ENCODE measurements at places on chromosomes 5 and 9.

DNA sequence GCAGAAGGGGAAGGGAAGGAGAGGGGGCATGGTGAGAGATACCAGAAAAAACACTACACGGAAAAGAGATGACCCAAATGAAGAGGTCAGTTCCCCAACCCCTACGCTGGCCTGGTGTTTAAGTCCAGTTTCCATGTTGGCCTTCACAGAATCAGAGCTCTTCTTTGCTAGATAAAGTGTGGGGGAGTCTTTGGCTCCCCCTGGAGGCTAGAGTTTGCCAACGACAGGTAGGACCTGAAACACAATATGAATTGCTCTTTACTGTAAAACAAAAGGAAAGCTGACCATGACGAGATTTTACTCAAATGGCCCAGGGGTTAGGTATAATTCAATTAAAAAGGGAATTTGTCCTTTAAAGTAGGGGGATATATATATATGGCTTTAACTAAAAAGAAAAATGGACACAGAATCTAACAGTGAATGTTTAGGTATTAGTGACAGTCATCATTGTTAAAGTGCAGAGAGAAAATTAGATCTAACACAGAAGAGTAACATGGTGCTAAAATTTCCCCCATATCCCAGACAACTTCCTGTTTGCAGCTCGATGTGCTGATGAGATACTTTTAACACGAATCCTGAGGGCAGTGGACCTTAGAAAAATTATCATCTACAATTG is 92.0 kb downstream of the SV2C start:
- peak; percentile 51 for DNase-seq

GRCh38 chr5:91381774-91382359 is 1.2 kb downstream of the ARRDC3 start:
- DNase-seq, result peak; percentile 69

GRCh38 chr5:6435356-6435755 is 13.3 kb upstream of the UBE2QL1 start:
- DNase-seq, result no peak

- no peak for DNase-seq
Observed at GRCh38 chr5:148574167-148574566, 80.2 kb downstream of the HTR4 start.

GRCh38 chr5:132808448-132808847 is 4.7 kb upstream of the SOWAHA start:
- no peak for DNase-seq

DNA sequence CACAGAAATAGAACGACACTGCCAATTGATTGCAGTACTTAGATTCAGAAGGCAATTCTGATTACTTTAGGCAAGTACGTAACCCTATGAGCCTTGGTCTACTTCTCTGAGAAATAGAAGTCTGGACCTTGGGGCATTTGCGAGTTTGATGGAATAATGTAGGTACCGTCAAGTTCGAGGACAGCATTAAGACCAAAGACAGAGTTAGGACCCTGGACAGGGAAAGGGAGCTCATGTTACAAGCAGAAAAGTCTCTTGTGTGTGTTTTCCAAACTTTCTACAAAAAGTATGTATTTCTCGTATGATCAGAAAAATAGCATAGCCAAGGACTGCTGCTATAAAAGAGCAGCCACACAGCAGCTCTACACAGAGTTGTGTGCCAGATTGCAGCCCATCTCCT is 20.1 kb downstream of the CCDC180 start:
- no peak for DNase-seq

DNA sequence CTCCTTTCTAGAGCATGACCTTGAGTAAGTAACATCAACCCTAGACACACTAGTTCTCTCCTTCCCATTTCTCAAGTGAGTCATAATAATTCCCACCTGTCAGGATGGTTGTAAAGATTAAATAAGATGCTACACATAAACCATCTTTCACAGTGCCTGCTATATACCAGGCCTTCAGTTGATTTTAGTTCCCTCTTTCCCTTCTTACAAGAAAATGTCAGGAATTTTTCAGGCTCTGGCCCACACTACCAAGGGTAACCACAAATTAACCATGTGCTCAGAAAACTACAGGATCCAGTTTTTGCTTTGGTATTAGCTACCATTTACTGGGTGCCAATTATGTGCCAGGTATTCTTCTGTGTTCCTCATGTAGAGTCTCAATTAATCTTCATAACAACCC is 42.7 kb upstream of the RARS1 start:
- DNase-seq, result peak; percentile 32

DNA sequence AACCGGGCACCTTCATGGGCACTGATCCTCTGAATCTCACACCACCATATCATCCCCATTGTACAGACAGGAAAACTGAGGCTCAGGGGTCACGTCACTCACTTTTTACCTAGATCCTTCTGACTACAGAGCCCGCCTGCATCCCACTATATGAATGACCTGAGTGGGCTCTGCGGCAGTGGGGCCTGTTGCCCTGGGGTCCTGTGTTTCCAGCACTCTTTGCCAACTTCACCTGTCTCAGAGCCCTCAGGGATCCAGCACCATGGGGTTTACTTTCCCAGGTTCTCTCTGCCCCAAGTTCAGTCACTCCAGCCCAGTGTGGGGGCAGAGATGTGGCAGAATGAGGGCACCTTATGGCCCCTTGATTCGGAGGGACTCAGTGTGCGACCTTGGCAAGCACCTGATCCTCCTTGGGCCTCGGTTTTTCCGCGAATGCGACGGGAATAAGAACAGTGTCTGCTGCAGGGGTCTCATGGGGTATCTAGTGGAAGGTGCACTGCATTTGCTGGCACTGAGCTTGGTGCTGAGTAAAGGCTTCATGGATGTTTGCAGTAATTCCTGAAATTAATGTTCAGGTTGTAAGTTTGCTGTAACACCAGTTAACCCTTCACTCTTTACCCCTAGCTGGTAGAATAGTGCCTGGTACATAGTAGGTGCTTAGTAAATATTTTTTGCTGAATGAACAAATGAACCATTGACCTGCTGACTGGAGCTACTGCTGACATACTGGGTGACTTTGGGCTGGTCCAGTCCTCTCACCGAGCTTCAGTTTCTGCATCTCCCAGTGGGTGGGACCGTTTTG is 47.1 kb upstream of the BOD1 start:
- DNase-seq, result no peak

- no peak for DNase-seq
Observed at GRCh38 chr5:144144956-144145751, 25.3 kb downstream of the YIPF5 start.

GRCh38 chr5:66149950-66150349 is 5.8 kb downstream of the SREK1 start:
- DNase-seq, result no peak

GRCh38 chr5:132661231-132662003 is 3.4 kb downstream of the IL13 start:
- DNase-seq, result peak; percentile 22

DNA sequence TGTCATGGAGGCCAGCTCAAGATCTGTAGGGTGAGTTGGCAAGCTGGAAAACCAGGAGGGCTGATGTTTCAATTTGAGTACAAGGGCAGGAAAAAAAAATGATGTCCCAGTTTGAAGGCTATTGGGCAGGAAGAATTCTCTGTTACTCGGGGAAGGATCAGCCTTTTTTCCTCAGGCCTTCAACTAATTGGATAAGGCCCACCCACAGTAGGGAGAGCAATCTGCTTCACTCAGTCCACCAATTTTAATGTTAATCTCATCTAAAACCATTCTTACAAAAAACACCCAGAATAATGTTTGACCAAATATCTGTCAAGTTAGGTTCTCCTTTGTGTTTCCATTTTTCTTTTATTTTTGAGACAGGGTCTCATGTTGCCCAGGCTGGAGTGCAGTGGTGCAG is 382.4 kb downstream of the ARRDC3 start:
- no peak for DNase-seq

GRCh38 chr5:151591144-151591819 is at the start of gene FAT2:
FAT2 (minus strand) TSS chr5:151591331; CDS start chr5:151568931, 22,400 bp downstream.
- no peak for DNase-seq

GRCh38 chr5:127519527-127519926 is 2.1 kb downstream of the PRRC1 start:
- no peak for DNase-seq

GRCh38 chr9:4732890-4733289 is 8.1 kb downstream of the AK3 start:
- DNase-seq, result no peak

GRCh38 chr5:5182508-5183188 is 42.5 kb downstream of the ADAMTS16 start:
- no peak for DNase-seq

DNA sequence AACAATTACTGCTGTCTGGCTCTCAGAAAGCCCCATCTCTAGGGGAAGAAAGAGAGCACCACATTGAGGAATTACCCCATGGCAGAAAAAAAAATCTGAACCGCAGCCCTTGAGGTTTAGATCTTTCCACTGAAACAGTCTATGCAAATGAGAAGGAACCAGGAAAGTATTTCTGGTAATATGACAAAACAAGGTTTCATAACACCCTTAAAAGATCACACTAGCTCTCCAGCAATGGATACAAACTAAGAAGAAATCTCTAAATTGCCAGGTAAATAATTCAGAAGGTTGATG is 427.1 kb downstream of the PRELID2 start:
- DNase-seq, result no peak

GRCh38 chr9:9791611-9792010 is 821.2 kb downstream of the PTPRD start:
- no peak for DNase-seq

GRCh38 chr9:99255651-99256050 is 33.6 kb downstream of the SEC61B start:
- no peak for DNase-seq

GRCh38 chr5:170581211-170581610 is 77.4 kb downstream of the KCNIP1 start:
- no peak for DNase-seq

- DNase-seq, result peak; percentile 45
Observed at GRCh38 chr9:87255431-87256155, 242.1 kb upstream of the DAPK1 start.

GRCh38 chr5:6058055-6058715 is 320.2 kb downstream of the MED10 start:
- DNase-seq, result no peak

- peak; percentile 24 for DNase-seq
Observed at GRCh38 chr5:176812269-176813259, 2.2 kb downstream of the UNC5A start.

- no peak for DNase-seq
Observed at GRCh38 chr5:57299986-57300385, 126.1 kb downstream of the GPBP1 start.

DNA sequence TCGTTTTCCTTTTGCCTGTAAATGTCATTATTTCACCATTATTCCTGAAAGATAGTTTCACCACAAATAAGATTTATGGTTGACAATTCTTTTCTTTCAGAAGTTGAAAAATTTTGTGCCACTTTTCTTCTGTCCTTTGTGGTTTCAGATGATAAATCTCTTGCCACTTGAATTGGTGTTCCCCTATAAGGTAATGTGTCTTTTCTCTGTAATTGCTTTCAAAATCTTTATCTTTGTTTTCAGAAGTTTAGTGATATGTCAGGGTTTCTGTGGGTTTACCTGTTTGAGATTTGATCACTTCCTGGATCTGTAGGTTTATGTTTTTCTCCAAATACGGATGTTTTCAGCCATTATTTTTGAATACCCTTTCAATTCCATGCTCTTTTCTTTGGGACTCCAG is 14.6 kb downstream of the RASA1 start:
- DNase-seq, result no peak

DNA sequence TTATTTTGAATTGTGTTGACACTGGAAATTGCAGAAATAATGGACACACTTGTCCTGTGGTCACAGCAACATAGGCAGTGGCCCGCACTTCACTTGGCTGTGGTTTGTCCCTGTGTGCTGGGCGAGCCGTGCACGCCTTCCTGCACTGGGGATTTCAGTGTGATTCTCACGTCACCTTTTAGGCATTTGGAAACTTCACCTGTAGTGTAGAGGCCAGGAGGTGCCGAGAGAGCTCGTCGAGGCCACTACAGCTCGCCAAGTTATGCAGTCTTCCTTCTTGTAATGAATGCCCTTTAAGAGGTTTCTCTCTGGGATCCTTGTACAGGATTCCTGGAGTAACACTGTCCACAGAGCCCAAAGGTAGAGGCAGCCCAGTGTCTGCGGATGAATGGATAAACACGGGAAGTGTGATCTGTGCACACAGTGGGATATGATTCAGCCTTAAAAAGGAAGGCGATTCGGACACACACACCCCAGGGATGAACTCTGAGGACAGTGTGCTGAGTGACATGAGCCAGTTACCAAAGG is 14.7 kb downstream of the TRAF2 start:
- no peak for DNase-seq

GRCh38 chr5:181265092-181265671 is 4.2 kb upstream of the TRIM52 start:
- no peak for DNase-seq

GRCh38 chr9:36149197-36149596 is 12.7 kb downstream of the GLIPR2 start:
- DNase-seq, result peak; percentile 87

DNA sequence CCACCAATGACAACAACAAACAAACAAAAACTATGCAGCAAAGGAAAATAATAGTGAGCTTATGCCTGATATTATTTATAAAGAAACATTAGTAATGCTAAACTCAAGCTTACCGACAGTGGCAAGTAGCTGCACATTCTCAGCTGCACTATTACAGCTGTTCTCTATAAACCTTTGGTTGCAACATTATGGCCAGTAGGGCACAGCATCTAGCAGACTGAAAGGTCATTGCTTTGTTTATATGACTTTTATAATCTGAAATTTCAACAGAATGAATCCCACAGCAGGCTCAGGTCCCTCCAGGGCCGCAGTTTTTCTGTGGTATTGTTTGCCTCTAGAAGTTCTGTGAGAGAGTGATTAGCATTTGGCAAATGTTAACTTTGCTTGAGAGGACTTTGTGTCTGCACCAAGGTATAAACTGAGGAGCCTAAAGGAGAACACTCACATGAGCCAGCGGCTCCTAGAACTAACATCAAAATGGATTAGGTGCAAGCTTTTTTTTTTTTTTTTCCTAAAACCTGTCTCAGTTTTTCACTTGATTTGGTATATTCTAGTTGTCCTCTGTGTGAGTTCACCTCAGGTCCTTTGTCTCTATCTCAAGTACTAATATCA is 58.3 kb downstream of the IZUMO3 start:
- no peak for DNase-seq

DNA sequence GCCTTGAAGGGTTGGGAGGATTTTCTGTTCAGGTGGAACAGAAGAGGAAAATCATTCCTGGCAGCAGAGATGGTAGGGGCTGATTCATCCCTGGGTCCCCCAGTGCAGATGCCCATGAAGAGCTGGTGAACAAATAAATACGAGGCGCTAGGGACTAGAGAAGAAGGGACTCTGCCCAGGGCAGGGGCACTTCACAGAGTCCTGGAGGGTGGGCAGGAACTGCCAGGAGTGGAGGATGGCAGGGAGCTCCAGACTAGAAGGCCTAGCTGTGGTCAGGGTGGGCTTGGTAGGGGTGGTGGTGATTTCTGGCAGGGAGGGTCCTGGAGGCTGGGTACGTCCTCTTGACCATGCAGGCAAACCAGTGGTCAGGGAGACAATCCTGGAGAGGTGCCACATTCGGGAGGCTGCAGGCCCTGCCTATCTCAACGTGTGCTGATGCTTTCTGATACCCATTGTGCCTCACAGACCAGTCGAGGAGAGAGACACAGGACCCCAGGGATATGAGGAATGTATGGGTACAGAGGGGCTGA is 69.9 kb downstream of the CRB2 start:
- DNase-seq, result no peak

GRCh38 chr5:167870055-167870454 is 421.4 kb upstream of the WWC1 start:
- DNase-seq, result peak; percentile 50

All from EH (cell line).